Globus pallidus (tissue), 1 donor: ENCODE measurements at places on chromosomes 16 and 17.
A peak's percentile ranks its signal among the peaks of the same experiment; 100 is the strongest.

- DNase-seq = no peak
These were observed 1.3 kb downstream of the SMPD3 start for GRCh38 chr16:68446681-68447652.

GRCh38 chr17:14014657-14015056 lies 54.6 kb upstream of the COX10 start:
- peak; percentile 1 for DNase-seq

DNA sequence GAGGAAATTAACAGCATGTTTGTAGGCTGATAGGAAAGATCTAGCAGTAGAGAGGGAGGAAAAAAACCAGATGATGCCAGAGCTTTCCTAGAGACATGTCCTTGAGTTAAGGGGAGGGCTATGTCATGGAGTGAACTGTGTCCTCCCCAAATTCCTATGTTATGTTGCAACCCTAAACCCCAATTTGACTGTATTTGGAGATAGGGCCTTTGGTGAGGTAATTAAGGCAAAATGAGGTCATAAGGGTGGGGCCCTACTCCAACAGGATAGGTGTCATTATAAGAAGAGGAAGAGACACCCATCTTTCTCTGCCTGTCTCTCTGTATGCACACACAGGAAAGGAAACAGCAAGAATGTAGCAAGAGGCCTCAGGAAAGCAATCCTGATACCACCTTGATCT lies 195.3 kb upstream of the AXIN2 start:
- DNase-seq = no peak

- DNase-seq = no peak
These were observed 145.9 kb upstream of the PLCG2 start for GRCh38 chr16:81633147-81633619.

- no peak for DNase-seq
These were observed 12.1 kb downstream of the UBE2O start for GRCh38 chr17:76440751-76441362.

DNA sequence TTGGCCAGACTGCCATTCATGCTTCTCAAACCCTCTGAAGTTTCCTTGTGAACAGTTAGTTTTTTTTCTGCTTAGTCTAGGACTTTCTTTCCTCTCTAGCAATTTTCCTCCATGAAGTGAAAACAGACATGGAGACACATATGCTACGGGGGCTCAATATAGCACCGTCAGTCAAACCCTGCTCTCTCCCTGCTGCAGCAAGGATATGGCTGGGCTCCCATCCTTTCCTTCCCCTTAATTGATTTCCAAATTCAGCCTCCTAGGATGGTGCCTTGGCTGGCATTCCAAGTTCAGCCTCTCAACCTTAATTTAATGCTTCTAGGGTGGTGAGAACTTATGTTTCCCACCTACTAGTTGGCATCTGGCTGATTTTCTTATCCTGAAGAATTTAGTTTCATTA lies 436.7 kb downstream of the NPIPA7 start:
- no peak for DNase-seq

- peak; percentile 82 for DNase-seq
These were observed 1.2 kb downstream of the GRB2 start for GRCh38 chr17:75404223-75404730.

GRCh38 chr17:29594519-29595090 lies 1.7 kb downstream of the ANKRD13B start:
- DNase-seq = no peak

DNA sequence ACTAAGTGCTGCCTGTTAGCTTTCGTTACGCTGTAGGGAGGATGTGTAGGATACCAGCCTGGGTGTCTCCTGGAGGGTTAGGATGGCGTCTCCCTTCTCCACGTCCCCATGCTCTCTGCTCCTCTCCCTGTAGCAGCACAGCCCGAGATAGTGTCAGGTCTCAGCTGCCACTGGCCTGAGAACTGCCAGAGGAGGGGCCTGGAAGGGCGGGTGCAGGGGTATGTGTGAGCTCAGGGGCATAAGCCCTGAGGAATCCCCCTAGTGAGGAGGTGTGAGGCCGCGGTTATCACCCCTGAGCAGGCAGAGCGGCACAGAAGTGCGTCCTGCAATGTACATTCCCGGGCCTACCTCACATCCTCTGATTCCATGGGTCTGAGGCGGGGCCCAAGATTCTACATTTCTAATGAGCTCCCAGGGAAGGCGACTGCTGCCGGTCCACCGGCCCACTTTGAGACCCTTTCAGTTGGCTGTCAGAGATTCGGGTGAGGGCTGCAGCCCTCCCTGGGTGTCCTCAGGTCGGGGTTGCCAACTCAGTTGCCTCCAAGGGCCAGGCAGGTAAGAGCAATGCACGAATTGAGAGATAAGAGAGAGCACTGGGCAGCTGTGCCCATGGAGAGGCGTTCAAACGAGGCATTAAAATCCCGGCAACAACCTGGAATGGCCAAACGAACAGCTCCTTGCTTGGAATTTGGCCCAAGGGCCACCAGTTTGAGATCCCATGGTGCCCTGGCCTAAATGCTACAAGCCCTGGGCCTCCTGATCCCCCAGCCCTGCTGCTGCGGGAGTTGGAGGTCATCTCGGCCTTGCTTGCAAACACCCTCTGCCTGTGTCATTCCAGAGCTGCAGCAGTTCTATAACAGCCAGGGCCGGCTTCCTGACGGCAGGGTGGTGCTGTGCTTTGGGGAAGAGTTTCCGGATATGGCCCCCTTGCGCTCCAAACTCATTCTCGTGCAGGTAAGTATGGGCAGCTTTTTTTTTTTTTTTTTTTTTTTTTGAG lies 20.6 kb downstream of the IRF8 start:
- DNase-seq = no peak

- DNase-seq = no peak
These were observed 331.2 kb downstream of the MAF start for GRCh38 chr16:79269211-79269863.

DNA sequence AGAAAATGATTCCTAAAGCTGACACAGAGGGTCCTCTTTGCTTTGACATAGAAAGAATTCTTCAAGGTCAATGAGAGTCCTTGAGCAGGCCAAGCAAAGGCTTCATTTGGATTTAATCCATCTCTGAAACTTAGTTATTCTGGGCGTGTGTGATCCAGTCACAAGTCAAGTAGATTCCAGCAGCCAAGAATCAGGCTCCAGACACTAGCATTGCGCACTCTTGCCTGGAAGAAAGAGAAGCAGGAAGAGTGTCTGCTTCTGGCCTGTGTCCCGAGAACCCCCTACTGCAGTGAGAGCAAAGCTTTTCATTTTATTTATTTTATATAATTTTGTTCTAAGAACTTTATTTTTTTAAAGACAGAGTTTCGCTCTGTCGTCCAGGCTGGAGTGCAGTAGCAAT lies 88.2 kb upstream of the CACNG5 start:
- DNase-seq = no peak

- no peak for DNase-seq
These were observed 8.0 kb downstream of the ST3GAL2 start for GRCh38 chr16:70430667-70431536.

DNA sequence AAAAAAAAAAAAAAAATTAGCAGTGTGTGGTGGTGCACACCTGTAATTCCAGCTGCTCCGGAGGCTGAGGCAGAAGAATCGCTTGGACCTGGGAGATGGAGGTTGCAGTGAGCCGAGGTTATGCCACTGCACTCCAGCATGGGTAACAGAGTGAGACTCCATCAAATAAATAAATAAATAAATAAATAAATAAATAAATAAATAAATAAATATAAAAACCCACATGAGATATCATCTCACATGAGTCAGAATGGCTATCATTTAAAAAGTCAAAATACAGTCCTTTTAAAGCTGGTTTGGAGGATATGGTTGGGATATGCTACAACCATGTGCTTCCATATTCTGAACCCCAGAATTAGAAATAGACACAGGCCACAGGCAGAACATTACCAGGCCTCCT lies 114.3 kb downstream of the WSCD1 start:
- no peak for DNase-seq

DNA sequence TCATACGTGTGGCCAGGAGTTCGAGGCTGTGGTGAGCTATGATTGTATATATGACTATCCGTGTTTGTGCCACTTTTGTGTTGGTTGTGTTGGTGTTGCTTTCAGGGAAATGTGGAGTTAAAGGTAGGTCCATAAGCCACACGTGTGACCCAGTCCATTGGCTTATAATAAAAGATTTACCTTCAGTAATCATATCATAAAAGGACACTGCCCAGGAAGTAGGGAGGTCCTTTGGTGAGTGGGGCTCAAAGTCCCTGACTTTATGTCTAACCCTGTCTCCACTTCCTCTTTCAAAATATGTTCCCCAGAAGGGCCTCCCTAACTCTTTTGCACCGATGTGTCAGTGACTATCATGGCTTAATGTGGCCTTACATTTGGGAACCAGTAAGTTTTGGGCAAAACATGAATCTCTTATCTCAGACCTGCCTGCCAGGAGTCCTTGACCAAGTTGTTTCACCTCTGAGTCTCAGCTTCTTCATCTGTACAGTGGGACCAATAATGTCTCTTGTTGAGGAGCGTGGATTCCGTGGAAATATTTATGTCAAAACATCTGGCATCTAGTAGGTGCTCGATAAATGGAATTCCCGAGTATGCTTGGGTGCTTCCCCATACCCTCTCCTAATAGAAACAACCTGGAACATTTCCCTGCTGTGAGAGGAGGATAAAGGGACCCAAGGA lies 4.8 kb downstream of the TNP2 start:
- DNase-seq = no peak

- no peak for DNase-seq
These were observed 7.2 kb downstream of the SOCS7 start for GRCh38 chr17:38358586-38359513.

DNA sequence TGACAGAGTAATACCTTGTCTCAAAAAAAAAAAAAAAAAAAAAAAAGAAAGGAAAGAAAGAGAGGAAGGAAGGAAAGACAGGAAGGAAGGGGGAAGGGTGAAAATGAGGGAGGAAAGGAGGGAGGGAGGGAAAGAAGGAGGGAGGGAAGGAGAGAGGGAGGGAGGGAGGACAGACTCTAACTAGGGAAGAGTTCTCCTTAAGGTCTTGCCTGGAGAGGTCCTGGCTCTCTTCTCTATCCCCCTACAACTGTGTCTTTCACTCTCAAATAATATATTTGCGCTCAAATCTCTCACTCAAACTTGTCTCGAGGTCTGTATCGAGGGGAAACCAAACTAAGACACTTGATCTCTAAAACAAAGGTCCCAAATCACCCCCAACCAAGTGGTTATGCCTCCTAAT lies 35.6 kb downstream of the WDR59 start:
- no peak for DNase-seq
